Activated naive CD4-positive, alpha-beta T cell treated with anti-CD3 and anti-CD28 coated beads, Interleukin-2, amount 50 U/mL, for 16 hours (primary cell): ENCODE measurements at places on chromosomes 1 and 21.

GRCh38 chr21:34020005-34020847, 53.2 kb upstream of the MRPS6 start:
- no peak for DNase-seq

DNA sequence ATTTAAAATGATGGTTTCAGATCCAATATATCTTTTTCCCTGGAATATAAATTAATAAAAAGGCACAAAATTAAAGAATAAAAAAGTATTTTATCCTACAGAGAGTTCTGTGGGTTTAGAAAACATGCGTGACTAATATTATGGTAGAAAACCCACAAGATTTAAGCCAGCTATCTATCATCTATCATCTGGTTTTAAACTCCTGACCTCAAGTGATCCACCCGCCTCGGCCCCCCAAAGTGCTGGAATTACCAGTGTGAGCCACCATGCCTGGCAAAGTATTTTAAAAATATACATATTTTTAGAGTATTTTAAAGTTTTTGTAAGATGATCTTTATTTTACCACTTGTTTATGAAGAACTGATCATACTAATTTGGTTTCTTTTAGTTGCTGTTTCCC, 79.5 kb downstream of the NRIP1 start:
- DNase-seq, result no peak

DNA sequence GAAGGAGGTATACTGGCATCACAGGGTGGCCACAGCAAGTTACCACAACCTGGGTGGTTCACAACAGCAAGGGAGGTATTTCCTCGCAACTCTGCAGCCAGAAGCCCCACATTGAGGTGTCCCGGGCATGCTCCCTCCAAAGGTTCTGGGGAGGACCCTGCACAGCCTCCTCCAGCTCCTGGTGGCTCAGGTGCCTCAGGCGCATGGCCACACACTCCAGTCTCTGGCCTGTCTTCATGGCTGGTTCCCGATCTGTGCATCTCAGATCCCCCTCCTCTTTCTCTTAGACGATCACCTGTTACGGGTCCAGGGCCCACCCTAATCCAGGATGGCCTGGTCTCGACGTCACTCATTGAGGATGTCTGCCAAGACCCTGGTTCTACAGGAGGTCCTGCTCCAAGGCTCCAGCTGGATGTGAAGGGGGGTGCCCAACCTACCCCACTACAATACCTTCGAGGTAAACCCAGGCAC, 6.7 kb upstream of the ARF1 start:
- no peak for DNase-seq

GRCh38 chr1:78640462-78640861, 9.2 kb upstream of the IFI44 start:
- DNase-seq, result no peak

GRCh38 chr1:246265481-246265880, 241.6 kb downstream of the SMYD3 start:
- DNase-seq, result no peak

DNA sequence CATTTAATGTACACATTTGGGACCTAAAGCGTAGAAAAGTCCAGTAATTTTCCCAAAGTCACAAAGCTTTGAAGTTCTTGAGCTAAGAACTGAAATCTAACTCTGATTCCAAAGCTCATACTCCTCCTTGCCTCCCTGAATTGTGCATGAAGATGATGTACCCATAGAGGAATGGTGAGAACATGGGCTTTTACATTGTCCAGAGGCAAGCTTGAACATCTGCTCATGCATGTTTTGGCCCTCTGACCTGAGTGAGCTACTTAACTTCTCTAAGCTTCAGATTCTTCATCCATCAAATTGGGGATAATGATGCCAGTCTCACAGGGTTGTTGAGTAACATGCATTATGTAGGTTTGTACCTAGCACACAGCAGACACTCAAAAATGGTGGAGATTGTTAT, 258.4 kb upstream of the HOOK1 start:
- DNase-seq, result no peak

DNA sequence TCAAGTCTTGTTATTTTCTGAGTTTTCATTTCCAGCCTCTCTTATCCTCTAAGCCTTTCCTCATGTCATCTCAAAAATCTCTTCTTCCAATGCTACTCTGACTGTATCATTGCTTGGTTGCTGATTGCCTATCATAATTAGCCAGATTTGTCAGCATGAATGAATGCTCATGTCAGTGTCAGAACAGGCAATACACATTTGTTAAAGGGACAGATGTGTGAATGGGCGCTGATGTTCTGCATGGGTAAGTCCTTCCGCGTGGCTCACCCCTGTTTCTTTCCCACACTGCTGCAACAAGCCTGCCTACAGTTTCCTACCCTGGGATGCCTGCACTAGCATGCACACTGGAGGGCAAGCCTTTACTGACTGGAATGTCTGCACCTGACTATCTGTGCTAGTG, 100.6 kb downstream of the RHOU start:
- DNase-seq, result no peak

- DNase-seq, result no peak
Observed at GRCh38 chr1:36793452-36793851, 240.9 kb downstream of the GRIK3 start.

DNA sequence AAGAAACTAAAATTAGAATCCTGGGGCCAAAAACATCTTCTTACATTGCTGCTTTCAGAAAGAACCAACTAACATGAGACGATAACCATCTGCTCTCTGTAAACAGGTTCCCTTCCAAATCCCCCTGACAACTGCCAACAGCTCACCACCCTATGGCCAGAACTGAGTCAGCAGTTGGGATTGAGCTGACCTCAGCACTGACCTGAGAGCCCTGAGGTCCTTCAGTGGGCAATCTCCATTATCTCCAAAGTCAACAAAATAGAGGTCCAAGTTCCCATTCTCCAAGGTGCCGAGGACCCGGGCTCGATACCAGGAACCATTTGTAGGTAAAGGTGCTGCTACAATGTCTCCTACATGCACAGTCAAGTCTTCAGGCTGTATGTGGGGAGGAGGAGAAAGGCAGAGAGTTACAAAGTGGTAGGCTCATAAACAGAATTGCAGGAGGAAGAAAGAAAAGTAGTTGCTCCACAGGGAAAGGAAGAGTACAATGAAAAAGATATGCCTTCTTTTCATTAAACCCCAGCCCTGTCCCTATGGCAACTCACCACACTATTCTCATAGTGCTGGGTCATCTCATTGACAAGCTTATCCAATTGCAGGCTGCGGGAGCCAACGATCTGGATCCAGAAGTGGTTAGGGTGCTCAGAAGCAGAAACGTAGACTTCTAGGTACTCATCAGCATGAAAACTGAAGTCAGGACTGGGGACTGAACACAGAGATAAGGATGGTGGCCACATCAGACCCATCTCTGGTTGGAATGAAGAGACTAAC, 12.8 kb upstream of the MRPL9 start:
- DNase-seq, result no peak

DNA sequence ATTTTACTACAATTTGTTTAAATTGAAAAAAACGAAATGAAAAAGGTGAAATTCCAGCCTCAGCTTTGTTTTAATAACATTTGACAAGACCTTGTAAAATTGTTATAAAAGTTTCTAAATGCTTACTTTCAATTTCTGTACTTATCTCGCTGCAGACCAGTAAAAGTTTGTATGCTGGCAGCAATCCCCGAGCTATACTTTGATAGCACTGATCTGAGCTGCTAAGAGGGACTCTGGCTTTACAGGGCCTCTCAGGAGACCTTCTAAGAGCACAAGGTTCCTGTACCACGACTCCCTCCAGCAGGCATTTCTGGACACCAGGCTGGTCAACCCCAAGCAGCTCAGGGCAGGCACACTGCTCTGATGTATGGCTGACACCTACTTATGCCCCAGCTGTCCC, 13.1 kb downstream of the STMN1 start:
- no peak for DNase-seq

GRCh38 chr1:45304311-45305081, 22.2 kb upstream of the HPDL start:
- no peak for DNase-seq

DNA sequence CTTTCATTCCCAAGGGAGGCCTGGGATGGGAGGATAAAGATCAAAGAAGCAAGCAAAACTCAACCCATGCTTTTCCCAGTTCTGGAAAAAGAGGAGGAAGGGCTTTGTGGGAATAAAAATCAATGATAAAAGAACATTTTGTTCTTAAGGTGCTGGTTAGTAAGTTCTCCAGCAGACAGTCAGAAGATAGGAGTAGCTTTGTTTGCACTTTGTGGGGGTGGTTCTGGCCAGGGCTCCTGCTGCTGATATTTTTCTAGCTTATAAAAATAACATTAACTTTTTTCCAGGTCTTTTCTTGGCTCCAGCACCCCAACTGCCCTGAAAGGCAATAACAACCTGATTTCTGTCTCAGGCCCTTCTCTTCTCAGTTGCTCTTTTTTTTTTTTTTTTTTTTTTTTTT, 220.0 kb downstream of the FGGY start:
- DNase-seq, result no peak

DNA sequence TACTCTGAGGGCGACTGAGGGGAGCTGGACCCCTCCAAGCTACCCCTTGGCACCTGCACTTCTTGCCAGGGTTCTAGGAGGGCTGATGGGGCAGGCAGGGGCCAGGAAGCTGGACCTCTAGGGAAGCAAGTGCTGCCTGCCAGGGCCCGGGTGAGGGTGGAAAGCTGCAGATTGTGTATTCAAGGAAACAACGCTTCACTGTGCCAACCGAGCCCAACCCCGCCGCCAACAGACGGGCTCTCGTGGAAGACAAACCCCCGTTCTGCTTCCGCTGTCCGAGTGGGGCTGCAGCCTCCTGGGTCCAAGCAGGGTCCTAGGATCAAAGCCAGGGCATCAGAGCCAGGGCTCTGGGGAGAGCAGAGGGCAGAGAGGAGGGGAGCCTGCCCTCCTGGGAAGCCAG, 3.2 kb downstream of the EFHD2 start:
- no peak for DNase-seq

DNA sequence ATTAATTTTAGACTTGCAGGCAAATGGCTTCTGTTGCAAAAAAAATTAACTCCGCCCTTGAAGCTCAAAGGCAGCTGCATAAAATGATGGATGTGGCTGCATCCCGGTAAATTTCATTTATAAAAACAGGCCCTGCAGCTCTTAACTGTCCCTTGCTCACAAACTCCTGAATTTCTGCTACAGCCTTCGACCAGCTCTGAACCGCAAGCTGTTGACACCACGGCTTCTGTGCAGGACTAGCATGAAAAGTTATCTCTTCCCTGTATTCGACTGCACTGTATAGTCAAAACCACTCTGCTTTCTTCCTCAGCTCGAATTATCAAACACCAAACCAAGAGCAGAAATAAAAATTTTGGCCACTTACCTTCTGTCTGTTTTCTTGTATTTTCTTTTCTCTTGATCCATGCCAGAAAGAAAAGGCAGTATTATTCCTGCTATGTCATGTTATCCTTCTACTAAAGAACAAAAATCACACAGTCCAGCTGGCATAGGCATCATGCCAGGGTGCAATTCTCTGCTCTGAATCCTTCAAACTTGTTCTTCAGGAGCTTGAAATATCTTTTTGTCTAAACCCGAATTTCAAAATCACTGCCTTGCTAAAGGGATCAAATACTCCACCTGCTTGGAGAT, 195.5 kb upstream of the NCAM2 start:
- DNase-seq, result no peak

DNA sequence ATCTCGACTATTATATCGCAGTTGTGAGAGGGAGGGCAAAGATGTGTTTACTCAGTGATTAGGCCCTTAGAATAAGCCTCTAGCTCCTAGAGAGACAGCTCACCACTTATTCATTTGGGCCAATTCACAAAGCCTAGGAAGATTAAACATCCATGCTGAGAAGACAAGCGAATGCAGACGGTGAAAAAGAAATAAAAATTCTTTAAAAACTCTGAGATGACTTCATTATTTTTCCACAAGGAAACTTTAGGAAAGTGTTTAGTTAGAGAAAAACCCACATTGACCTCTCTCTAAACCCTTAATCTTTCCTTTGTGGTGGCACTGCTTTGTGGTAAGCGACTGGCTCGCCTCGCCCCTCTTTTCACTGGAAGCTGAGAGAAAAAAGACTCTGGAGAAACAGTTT, 146.8 kb upstream of the DMRTA2 start:
- DNase-seq, result no peak

DNA sequence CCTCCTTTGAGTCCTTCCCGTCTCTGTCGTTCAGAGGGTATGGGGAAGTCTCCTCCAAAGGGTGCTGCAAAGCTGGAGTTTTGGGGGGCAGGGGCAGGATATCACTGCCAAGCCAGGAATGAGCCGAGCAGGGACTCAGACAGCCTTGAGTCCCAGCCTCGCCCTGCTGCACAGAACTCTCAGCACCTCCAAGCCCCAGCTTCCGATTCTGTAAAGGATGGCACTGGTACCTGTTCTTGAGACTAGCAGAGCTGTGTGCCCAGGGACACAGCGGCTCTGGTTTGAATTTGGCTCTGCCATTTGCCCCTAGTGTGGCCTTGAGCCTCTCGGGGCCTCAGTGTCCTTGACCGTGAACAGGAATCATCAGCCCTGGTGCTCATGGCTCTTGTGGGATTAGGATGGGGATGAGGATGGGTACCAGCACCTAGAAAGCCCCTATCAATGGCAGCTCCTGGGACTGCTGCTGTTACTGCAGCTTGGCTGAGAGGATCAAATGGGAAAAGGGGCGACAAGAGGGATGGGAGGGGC, 1.5 kb upstream of the FBLIM1 start:
- no peak for DNase-seq

GRCh38 chr1:230548997-230549396, 93.3 kb upstream of the COG2 start:
- DNase-seq, result no peak

DNA sequence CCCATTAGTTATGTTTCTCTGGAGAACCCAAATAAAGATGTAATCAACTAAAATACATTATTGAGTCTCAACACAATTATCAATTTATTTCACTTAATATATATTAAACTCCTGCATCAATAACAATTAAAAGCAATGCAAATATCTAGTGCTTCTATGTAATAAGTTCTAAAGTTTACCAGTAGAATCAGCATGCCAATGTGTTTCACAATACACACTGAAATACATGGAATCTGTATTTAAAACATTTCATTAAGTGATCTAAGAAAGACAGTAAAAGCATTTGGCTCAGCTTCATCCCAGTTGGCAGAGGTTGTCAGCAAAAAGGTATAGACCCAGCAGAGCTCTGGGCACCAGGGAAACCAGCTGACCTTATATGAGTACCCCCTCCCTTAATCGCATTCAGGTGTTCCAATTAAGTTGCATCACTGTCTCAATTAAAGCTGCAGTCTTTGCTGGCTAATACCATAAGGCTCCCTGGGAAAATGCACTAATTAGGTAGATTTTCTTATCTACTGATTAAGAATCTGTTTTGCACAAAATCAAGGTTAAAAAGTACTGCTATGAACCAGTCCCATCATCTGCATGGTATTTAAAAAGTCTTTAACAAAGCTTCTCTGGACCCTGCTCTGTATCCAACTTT, 63.1 kb downstream of the NIBAN1 start:
- no peak for DNase-seq

- DNase-seq, result no peak
Observed at GRCh38 chr1:30694280-30695175, 28.9 kb downstream of the MATN1 start.

- no peak for DNase-seq
Observed at GRCh38 chr21:42092771-42093170, 21.7 kb downstream of the UMODL1 start.
